ENCODE measurements at places on chromosomes 13 and 19. TPM values are rescaled to one million over a fixed set of nuclear protein-coding genes. Genes with fewer than 3 reads are reported as not detected.

Gene NAPSA
- total RNA-seq: under 0.01 TPM

Gene GJB6
- 20.2 TPM for total RNA-seq

Gene ZNF536
- not detected for total RNA-seq

Gene KIR3DL2
- total RNA-seq: not detected

Gene LSM4
- total RNA-seq: 182 TPM

Gene SPHK2
- 5.5 TPM for total RNA-seq

Gene SNRPD2
- total RNA-seq: 164 TPM

Gene FOSB
- 15.4 TPM for total RNA-seq

Gene LILRA5
- total RNA-seq: not detected

Gene RNASEH2B
- total RNA-seq: 28.4 TPM

Gene ZNF208
- total RNA-seq: 1.4 TPM

Gene IGSF23
- total RNA-seq: not detected

Gene CALR3
- total RNA-seq: 0.07 TPM

Gene NCAN
- under 0.01 TPM for total RNA-seq

Gene S1PR4
- total RNA-seq: 0.43 TPM

Gene MATK
- under 0.01 TPM for total RNA-seq

Gene SIGLECL1
- total RNA-seq: not detected
